Breast epithelium (tissue), 4 donors: ENCODE measurements at places on chromosomes 7 and 10. TPM values are rescaled to one million over a fixed set of nuclear protein-coding genes. Genes with fewer than 3 reads are reported as not detected.
A peak's percentile ranks its signal among the peaks of the same experiment; 100 is the strongest.

- no peak for DNase-seq
- no peak overlapping the region for H3K4me3 ChIP-seq
- no peak overlapping the region for H3K27ac ChIP-seq
- H3K27me3 ChIP-seq = no peaks in the 10 kb centered on the region
- no peaks in the 10 kb centered on the region for H3K36me3 ChIP-seq
- H3K4me1 ChIP-seq = no peaks in the 10 kb centered on the region
Measured at GRCh38 chr10:84668186-84668763, 339.9 kb downstream of the CCSER2 start.

- DNase-seq = no peak
- H3K4me3 ChIP-seq = no peak overlapping the region
- no peaks in the 10 kb centered on the region for H3K36me3 ChIP-seq
- H3K4me1 ChIP-seq = no peaks in the 10 kb centered on the region
Measured at GRCh38 chr7:106369352-106369751, 84.6 kb upstream of the NAMPT start.

GRCh38 chr7:33640741-33641140, 264.6 kb upstream of the BMPER start:
- no peaks in the 10 kb centered on the region for H3K27me3 ChIP-seq
- H3K4me3 ChIP-seq = no peak overlapping the region
- H3K4me1 ChIP-seq = no peaks in the 10 kb centered on the region

- H3K4me1 ChIP-seq = no peaks in the 10 kb centered on the region
- H3K27ac ChIP-seq = no peak overlapping the region
- H3K4me3 ChIP-seq = peak overlapping the region; percentile 92
Measured at GRCh38 chr10:128211064-128211504, 84.9 kb upstream of the MKI67 start.

GRCh38 chr7:65800890-65801341, 72.0 kb upstream of the VKORC1L1 start:
- no peaks in the 10 kb centered on the region for H3K4me1 ChIP-seq
- H3K27me3 ChIP-seq = no peaks in the 10 kb centered on the region
- H3K27ac ChIP-seq = no peak overlapping the region
- no peak for DNase-seq
- no peaks in the 10 kb centered on the region for H3K36me3 ChIP-seq
- no peak overlapping the region for H3K4me3 ChIP-seq

GRCh38 chr10:6755781-6756460, 175.8 kb upstream of the PRKCQ start:
- H3K27me3 ChIP-seq = no peaks in the 10 kb centered on the region
- H3K4me3 ChIP-seq = no peak overlapping the region
- no peaks in the 10 kb centered on the region for H3K36me3 ChIP-seq
- H3K27ac ChIP-seq = no peak overlapping the region
- no peaks in the 10 kb centered on the region for H3K4me1 ChIP-seq

DNA sequence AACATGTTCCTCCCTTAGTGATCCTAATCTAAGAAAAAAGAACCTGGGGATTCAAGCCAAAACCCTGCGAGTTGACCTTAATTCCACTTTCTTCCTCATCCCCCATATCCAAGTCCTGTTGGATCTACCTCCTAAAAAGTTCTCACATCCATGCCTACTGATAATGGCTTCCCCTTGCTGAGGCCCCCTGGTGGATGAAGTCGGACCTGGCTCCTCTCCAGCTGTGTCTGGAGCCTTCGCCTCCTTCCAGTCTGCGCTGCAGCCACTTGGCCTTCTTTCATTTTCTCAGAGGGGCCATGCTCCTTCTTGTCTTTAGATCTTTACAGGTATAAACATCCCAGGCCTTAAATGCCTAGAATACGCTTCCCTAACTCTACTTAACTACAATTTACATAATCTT, 8.1 kb downstream of the PDE1C start:
- H3K27me3 ChIP-seq = no peaks in the 10 kb centered on the region
- H3K4me3 ChIP-seq = no peak overlapping the region
- no peak overlapping the region for H3K27ac ChIP-seq
- H3K36me3 ChIP-seq = no peaks in the 10 kb centered on the region
- no peaks in the 10 kb centered on the region for H3K4me1 ChIP-seq

GRCh38 chr7:151056666-151057505, 811 bp downstream of the CDK5 start:
- H3K27me3 ChIP-seq = no peaks in the 10 kb centered on the region
- peaks cover 13% of the 10 kb centered on the region for H3K4me1 ChIP-seq
- H3K4me3 ChIP-seq = peak overlapping the region; percentile 81

DNA sequence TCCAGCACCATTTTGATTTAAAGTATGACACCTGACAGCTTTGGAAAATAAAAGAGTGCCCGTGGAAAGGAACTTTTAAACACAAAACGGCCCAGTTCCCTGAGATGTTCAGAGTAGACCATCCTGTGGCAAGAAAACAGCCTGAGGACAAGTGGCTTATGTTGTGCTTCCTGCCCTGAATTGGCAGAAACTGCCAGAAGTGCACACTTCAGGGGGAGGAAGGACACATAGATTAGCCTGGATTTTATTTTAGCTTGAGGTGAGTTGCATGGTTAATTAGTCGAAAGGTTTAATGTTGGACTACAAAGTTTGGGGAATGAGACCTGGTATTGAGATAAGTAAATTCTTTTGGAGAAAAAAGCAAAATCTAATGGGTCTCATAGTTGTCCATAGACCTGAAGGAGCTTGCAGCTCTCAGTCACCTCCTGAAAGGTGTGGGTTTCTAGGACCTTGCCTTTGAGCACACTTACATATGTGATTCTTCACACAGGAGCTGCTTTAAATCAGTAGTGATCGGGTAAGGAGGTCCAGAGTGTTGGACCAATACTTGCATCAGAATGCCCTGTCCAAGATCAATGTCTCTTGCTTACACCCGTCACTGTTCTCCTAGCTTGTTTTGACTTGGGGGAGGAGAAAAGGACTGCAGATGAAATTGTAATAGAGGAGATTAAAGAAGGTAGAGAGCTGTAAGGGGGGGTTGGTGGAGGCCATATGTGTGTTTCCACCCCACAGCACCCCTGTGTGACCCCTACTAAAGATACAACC, 4.9 kb downstream of the ITIH2 start:
- no peak overlapping the region for H3K27ac ChIP-seq
- H3K4me1 ChIP-seq = no peaks in the 10 kb centered on the region
- H3K27me3 ChIP-seq = no peaks in the 10 kb centered on the region
- H3K36me3 ChIP-seq = no peaks in the 10 kb centered on the region
- DNase-seq = no peak

DNA sequence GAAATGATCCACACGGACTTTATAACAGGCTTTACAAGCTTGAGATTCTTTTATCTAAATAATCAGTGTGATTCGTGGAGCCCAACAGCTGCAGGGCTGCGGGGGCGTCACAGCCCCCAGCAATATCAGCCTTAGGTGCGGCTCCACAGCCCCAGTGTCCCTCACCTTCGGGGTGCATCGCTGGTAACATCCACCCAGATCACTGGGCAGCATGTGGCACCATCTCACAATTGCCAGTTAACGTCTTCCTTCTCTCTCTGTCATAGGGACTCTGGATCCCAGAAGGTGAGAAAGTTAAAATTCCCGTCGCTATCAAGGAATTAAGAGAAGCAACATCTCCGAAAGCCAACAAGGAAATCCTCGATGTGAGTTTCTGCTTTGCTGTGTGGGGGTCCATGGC, 155.6 kb downstream of the EGFR start:
- no peaks in the 10 kb centered on the region for H3K27me3 ChIP-seq
- H3K4me1 ChIP-seq = peaks cover 6% of the 10 kb centered on the region
- no peak overlapping the region for H3K4me3 ChIP-seq
- H3K36me3 ChIP-seq = peaks cover 7% of the 10 kb centered on the region

GRCh38 chr7:108010377-108010776, 7.4 kb upstream of the LAMB1 start:
- no peaks in the 10 kb centered on the region for H3K36me3 ChIP-seq
- no peaks in the 10 kb centered on the region for H3K4me1 ChIP-seq
- no peaks in the 10 kb centered on the region for H3K27me3 ChIP-seq
- DNase-seq = no peak

The C10orf90 gene
- total RNA-seq = 30.4 TPM

The PRKAR2B gene
- 34.7 TPM for total RNA-seq

The MBL2 gene
- not detected for total RNA-seq
